Urinary bladder (tissue), 4 donors: ENCODE measurements at places on chromosomes 4 and X. TPM values are rescaled to one million over a fixed set of nuclear protein-coding genes. Genes with fewer than 3 reads are reported as not detected.

DNA sequence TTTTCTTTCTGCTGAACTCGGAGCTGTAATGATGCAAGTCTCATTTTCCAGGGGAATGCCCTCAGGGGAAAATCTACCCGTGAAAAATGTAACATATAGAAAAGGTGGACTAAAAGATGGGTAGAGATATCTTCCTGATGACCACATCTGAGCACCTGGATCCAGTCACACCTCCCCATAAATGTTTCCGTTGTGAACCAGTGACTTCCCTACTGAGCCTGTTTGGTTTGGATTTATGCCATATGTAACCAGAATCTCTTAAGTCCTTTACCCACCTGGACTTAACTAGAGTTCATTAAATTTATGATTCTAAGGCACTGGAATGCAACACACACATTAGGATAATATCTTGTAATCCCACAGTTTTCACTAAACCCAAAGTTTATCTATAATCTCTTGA is 171.1 kb downstream of the ZNF330 start:
- DNase-seq: no peak

- no peak for DNase-seq
These were observed 37.6 kb downstream of the TNIP3 start for GRCh38 chr4:121126449-121127006.

The AMOT gene
- polyA plus RNA-seq: 8.8 TPM

The TACC3 gene
- 5.5 TPM for polyA plus RNA-seq

The SLIT2 gene
- polyA plus RNA-seq: 30.5 TPM
